Colonic mucosa (tissue), 4 donors: ENCODE measurements at places on chromosomes 5 and 9.

DNA sequence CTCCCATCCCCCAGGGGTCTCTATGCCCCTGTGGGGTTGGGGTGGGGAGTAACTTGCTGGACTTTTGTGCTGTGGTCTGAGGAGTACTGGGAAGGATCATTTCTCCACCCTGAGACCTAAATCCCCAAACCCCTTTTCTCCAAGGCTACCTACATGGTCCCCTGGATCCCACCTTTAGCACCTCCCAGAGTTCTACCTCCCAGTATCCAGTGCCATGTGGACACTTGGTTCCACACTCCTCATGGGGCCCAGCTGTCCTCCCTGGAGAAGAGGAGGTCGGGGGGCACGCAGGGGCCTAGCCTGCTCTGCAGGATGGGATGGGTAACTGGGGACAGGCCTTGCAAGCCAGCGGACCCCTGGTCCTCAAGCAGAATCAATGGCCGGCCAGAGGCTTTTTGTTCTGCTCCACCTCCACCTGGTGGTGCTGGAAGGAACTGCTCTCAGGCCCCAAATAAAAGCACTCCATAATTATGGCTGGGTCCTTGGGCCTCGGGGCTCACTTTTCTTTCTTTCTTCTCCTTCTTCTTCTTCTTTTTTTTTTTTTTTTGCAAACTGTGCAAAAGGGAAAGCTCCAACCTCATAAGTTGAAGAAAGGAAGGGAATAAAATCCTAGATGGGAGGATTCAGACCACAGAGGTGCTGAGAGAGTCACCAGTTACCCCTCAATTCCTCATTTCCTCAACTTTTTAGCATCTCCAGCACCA, 68.4 kb downstream of the PSD2 start:
- peak; percentile 69 for DNase-seq
- H3K4me1 ChIP-seq = no peaks in the 10 kb centered on the region
- no peak overlapping the region for H3K4me3 ChIP-seq
- no peaks in the 10 kb centered on the region for H3K36me3 ChIP-seq
- H3K27me3 ChIP-seq = no peaks in the 10 kb centered on the region

DNA sequence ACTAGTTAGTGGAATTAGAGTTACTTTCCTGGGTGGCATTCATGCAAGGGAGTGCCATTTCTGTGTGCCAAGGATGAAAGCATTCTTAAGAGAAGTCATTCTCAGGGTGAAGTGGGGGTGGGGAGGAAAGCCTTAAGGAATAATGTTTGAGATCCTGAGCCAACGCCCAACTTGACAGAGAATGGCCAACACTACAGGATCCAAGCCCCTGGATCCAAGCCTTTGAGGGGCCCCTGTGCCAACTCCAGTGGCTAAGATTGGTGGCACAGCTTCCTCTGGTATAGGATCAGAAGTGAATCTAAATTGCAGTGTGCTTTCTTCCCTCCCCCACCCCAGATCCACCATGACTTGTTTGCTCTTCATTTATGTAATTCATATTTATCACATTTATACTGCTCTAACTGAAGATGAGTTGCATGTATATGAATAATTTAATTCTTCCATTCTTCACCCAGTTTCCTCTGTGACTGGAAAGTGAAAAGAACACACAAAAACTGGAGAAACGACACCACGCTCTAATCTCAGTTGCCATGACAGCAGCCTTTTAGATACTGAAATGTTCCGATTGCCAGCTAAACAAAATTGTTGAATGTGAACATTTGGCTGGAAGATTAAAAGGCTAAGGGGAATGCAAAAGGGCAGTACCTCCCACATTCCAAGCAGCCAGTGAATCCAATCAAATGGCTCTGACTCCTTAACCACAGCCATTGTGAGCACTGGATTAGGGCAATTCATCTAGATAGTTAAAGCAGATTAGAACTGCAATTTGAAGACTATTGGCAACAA, 4.5 kb downstream of the ZNF608 start:
- H3K36me3 ChIP-seq = no peaks in the 10 kb centered on the region
- no peaks in the 10 kb centered on the region for H3K27me3 ChIP-seq
- H3K27ac ChIP-seq = peak overlapping the region; percentile 94
- H3K4me1 ChIP-seq = no peaks in the 10 kb centered on the region

DNA sequence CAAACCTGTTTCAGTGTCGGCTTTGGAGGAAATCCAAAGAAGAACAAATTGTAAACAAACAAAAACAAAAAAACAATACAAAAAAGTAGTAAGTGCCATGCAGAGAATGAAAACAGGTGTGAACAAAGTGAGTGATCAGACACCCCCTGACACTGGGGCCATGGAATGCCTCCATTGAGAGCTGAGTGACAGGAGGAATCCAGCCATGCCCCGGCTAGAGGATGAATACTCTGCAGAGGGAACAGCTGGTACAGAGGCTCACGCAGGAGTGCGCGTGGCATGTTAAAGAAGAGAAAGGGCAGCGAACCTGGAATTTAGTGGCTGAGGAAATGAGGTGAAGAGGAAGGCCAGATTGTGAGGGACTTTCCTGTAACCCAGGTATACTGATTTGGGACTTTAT, 15.5 kb upstream of the CCNJL start:
- H3K4me1 ChIP-seq = peaks cover 5% of the 10 kb centered on the region
- no peaks in the 10 kb centered on the region for H3K27me3 ChIP-seq
- H3K4me3 ChIP-seq = no peak overlapping the region

DNA sequence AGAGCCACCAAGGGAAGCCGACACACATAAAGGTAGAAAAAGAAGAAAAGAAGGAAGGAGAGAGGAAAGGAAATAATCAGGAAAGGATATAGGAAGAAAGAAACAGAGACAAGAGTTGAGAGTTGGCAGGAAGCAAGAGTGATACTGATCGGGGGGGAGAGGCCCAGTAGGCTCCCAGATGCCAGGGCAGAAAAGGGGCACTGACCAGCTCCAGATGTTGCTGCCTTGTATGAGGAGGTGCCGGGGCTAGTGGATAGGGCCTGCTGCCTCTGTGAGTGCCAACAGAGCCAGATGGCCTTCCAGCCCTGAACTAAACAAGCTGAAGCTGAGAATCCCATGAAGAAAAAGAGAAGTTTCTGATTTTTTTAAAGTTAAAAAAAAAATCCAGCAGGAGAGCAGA, 82.0 kb upstream of the TRIM32 start:
- H3K36me3 ChIP-seq = no peaks in the 10 kb centered on the region
- no peak for DNase-seq
- H3K27me3 ChIP-seq = no peaks in the 10 kb centered on the region
- H3K27ac ChIP-seq = no peak overlapping the region

DNA sequence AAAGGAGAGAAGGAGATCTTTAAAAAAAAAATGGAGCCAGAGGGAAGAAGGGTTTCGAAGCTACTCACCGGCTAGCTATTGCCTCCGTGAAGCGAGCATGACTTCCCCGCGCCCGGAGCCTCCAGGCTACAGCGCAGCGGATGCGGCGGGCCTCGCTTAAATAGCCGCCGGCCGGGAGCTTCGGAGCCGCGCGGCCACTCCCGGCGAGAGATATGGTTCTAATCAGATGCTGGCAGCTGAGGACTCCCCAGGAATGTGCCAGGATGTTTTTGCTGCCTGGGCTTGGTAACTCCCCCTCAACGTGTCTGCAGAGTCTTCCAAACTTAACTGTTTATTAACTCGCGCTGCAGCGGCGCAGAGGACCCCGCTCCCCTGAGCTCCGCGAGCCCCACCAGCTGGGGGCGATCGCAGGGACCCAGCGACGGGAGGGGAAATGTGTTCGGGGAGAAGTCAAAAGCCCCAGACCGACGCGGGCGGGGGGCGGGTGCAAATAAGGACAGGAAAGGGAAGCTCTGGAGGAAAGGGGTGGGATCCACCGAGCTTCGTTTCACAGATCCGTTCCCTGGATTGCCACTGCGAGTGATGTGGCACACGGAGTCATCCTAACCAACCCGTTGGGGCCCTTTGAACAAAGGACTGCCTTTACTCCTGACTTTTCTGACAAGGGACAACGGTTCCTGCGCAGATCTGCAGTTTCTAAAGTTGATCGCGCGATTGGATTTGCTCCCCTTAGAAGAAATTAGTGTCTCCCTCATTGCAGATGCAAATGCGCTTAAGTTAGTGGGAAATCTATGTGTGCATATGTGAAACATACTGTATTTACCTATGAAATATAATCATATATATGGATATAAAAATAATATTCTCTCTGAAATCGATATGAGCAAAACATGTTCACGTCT, at the start of gene DAB2:
Gene DAB2 (minus strand): TSS at position 245 of the 902 bp plus-strand sequence. CDS start 30,660 bp downstream, outside the sequence.
- peak within 1 kb of the TSS; percentile 80 for H3K27ac ChIP-seq
- no peaks in the 10 kb centered on the region for H3K4me1 ChIP-seq
- H3K4me3 ChIP-seq = peak within 1 kb of the TSS; percentile 63
